ENCODE measurements at places on chromosomes 5 and 9.

DNA sequence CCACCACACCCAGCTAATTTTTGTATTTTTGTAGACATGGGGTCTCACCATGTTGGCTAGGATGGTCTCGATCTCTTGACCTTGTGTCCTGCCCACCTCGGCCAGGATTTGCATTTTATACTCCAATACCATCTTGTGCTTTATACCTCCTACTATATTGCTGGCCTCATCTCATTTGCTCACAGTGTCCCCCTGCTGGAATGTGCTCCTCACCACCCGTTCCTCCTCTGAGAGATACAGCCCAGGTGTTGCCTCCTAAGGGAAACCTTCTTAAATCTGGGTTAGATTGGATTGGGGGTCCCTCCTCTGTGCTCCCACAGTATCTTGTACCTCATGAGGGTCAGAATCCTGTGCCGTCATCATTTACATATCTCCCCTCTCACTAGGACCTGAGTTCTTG, 131.7 kb downstream of the PAPPA start:
- no peak for DNase-seq

- DNase-seq, result peak; percentile 29
Observed at GRCh38 chr9:34591248-34591916, 1.9 kb upstream of the CNTFR start.

DNA sequence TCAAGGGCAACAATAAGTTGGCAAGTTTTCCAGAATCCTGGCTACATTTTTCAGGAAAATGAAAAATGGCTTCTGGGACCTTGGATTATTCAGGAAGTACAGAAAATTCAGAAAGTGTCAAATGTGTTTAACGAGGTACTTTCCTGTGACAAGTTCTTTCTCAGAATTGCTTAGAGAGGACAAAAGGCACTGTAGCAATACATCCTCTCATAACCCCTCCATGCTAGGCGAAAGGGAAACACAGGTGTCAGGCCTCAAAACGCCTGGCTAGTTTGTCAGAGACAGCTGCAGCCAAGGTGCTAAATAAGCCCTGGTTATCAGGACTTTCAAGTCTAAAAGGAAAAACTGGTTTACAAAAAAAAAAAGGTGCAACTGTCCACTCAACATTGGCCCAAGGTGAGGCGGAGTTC, 115.2 kb downstream of the GNAQ start:
- DNase-seq, result no peak

GRCh38 chr9:108286638-108287206, 569.1 kb downstream of the ACTL7B start:
- no peak for DNase-seq

DNA sequence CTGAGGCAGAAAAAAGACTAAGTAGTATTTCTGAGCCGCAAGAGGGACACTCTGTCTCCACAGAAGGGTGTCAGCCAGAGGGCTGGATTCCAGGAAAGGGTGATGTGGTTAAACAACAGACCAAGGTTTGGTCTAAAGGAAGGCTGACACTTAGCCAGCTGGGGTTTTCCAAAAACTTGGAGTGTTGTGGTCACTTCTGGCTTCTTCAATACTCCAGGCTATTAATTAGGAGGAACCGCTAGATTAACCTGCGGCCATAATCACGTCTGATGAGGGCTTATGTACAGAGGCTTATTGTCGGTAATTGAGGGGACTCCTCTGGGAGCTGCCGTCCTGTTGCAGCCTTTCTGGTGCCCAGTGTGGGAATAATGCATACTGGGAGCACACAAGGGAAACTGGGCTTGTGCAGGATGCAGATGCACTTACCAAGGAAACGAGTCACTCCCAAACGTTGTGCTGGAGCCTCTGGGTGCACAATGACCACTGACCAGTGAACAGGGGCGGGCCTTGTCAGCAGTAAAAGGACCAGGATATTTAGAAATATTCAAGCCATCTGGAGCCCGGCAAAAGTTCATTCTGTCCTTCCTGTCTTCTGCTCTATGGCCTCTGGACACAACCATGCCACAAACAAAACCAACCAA, 70.2 kb upstream of the TUT7 start:
- DNase-seq, result no peak

- no peak for DNase-seq
Observed at GRCh38 chr5:19988457-19988856, 457 bp upstream of the CDH18 start.

GRCh38 chr5:16791036-16791705, 144.9 kb downstream of the MYO10 start:
- DNase-seq, result peak; percentile 93

DNA sequence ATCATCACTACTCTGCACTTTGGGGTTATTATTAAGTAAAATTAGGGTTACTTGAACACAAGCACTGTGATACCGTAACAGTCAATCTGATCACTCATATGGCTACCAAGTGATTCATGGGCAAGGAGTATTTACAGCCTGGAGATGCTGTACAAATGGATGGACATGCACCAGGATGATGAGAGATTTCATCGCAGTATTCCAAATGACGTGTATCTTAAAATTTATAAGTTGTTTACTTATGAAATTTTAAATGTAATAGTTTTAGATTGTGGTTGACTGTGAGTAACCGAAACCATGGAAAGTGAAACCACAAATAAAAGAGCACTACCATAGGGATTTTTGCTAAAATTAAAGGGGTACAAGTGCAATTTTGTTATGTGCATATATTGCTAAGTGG, 462.2 kb upstream of the PTGER4 start:
- DNase-seq, result no peak

DNA sequence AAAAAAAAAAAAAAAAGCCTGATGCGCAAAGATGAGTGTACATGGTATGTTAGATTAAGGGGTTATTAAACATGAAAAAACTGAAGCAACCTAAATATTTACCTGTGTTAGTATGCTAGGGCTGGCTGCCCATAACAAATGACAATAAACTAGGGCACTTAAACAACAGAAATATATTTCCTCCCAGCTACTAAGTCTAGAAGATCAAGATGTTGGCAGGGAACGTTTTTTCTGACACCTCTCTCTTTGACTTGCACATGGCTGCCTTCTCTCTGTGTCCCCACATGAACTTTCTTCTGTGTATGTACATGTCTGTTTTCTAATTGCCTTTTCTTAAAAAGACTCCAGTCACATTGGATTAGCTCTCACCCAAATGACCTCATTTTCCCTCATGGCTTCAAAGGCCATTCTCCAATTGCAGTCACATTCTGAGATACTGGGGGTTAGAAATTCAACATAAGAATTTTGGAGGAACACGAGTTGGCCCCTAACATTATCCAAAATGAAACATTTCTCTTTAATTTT, 694.5 kb downstream of the CDH9 start:
- no peak for DNase-seq

DNA sequence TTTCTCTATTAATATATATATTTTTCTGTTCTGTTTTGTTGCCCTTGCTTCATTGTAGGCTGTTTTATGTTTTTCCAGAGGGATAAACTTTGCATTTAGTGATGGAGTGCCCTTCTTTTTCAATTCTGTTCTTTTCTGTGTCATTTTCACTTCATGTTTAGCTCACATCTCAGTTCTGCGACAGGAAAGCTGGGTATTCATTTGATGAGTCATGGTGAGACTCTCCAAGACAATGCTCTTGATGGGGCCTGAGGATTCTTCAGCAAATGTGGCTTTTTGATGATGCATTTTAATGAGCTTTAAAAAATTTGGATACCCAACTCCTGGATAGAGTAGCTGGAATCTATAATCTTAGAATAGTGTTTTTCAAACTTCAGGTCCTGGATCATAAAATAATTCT, 56.5 kb upstream of the SPATA31D4 start:
- DNase-seq, result no peak

- no peak for DNase-seq
Observed at GRCh38 chr9:132756214-132756845, 86.1 kb downstream of the GTF3C4 start.

GRCh38 chr5:41286165-41286564, 72.8 kb upstream of the C6 start:
- DNase-seq, result no peak

DNA sequence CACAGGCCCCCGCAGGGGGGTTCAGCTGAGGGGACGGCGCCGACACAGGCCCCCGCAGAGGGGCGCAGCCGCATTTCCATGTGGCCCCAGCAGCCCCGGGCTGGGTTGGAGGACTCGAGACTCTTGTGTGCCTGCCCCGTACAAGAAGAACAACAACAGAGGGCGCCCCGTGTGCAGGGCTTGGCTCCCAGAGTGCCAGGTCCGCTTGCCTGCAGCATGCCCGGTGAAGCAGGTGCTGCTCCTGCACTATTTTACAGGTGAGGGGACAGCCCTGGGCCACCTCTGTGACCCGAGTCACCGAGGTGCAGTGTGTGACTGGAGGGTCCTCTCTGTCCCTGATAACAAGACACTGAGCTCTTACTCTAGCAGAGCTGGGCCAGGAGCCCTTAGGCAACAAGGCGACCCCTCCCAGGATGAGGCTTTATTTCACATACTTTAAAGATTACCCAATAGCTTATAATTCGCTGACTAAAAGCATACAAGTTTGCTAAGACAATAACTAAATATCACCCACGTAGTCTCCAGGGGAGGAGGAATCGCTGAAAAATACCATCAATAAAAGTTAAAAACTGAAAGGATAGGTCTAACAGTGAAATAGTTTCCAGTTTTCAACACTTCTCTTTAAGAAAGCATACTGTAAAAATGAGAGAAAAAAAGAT, 41.7 kb upstream of the SLC9A3 start:
- no peak for DNase-seq

- peak; percentile 45 for DNase-seq
Observed at GRCh38 chr5:155839251-155840037, 487.5 kb upstream of the SGCD start.

GRCh38 chr5:151459680-151460324, 12.4 kb downstream of the SLC36A1 start:
- no peak for DNase-seq

DNA sequence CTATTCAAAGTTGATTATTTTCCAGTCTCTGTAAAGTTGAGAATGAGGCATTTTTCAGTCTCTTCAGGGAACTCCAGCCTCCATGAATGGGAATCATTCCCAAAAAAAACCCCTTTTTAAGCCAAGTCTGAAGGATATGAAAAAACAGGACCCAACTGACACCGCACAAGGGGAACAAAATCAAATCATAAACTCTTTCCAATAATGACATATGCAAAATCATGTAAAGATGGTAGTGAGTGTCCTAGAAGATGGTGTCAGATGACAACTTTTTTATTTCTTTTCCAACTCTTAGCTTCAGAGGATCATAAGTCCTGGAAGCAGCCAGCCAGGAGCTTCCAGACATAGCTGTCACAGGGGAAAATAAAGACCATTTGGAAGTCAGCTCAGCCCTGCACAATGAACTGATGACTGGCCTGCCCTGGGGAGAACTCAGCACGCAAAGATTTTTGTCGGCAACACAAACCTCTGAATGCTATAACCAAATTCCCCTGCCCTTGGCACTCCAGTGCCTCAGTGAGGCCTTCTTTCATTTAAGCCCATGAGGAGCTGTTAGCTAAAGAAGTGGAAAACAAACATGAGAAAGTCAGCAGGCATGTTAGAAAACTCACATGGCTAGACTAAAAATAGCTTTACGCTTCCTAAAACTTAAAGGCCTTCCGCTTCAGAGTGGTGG, 85.4 kb downstream of the SLC1A3 start:
- DNase-seq, result no peak

GRCh38 chr5:16456103-16456832, 9.3 kb downstream of the ZNF622 start:
- peak; percentile 95 for DNase-seq

DNA sequence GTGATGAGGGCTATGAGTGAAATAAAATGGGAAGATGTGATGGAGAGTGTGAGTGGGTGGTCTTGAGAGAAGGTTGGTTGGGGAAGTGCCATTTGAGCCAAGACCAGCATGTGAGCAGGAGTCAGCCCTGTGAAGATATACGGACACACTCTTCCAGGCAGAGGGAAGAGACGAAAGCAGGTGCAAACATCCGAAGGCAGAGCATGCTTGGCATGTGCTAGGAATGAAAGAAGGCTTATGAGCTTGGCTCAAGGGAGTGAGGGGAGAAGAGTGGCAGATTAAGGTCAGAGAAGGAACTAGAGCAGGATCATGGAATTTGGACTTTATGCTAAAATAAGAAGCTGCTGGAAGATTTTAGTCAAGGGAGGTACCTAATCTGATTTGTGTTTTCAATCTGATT, 23.6 kb upstream of the CCDC112 start:
- DNase-seq, result no peak

- no peak for DNase-seq
Observed at GRCh38 chr5:178489271-178489976, 100.8 kb downstream of the COL23A1 start.

DNA sequence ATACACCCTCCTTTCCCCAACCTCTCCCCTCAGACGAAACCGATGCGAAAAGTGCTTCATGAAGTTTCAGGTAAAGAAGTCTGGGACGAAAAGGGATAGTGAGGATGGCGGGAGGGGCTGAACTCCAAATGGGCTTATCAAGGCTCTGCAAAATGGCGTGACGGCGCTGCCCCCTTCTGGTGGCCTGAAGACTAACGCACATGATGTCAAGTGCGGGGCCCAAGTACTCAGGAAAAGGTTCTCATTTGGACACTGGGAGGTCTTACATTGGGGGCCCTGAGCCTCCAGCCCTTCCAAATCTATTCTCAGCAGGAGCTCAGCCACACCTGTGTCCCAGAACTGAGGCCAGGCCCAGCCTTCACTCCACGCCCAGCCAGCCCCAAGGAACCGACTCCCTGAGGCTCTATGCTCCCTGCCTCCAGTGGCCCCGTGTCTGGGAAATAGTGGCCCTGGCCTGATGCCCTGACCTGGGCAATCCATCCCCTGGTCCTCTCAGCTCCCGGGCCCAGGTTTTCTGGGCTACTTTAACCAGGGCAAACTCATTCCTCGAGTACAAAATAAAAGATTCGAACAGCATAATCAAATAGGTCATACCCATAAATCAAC, 119.9 kb downstream of the KCNIP1 start:
- DNase-seq, result no peak

- DNase-seq, result no peak
Observed at GRCh38 chr5:82074950-82075349, 103.1 kb downstream of the ATG10 start.

- no peak for DNase-seq
Observed at GRCh38 chr5:135400866-135401265, 1.8 kb upstream of the MACROH2A1 start.

DNA sequence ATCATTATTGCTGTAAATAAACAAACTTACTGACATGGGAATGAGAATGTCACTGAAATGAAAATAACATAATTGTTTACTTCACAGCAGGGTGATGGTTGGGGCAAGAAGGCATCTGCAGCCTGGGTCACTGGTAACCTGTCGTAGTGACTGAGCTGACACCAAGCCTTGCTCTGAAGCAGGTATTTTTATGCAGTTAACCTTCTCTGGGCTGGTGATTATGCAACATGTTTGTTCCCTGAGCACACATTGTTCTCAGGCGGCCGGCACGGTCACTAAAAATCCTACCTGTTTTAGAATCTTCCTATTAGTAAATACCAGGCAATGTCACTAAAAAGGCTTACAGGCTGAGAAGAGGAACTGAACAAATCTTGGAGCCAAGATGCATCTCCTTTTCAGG, 157.7 kb upstream of the NR3C1 start:
- no peak for DNase-seq

DNA sequence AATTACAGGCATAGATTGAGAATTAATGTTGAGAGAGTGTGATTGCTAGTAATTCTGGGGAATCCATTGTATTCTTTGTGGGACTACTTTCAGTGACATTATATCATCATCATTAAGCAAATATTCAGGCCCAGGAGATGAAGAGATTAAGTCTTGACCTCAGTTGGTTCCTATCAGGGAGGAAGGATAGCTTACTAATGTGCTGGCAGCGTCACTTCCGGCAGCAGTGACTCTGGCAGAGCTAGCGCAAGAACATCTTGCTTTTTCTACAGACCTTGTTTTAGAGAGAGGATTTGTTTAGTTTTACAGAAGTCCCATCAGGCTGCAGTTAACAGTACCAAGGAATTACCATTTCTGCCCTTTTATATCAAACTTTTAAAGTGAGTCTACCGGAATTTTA, 20.3 kb downstream of the OSTF1 start:
- DNase-seq, result no peak

Data from NCI-H748 treated with DMSO at 0.1 percent for 48 hours (cell line).